H4 (cell line): ENCODE measurements at places on chromosomes 1 and 21.

- DNase-seq: no peak
Measured at GRCh38 chr1:3981261-3981660, 81.2 kb upstream of the C1orf174 start.

GRCh38 chr21:30306884-30307283 lies 13.2 kb downstream of the KRTAP26-1 start:
- no peak for DNase-seq

DNA sequence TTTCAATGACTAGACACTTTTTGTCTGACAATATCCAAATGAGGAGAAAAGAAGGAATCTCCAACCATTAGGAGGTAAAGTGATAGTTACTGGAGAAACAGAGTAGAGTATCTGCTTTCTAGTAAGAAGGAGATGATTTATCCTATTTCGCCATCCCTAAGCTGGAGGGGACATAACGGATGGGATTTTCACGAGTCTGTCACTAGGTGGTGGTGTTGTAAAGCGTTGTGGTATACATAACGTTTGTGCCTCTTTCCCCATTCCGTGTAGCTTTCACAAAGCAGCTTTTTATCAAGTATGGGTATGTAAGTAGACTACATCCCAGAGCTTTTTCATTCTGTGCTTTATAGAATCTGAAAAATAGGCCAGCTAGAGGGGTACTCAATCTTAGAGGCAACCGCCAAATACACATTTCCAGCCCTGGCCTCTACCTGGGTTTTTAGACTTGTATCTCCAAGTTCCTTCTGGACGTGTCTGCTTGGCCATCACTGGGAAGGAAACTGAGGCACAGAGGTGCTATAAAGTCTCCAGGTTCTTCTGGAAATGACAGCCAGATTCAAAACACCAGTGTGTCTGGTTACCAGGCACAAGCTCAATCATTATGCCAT lies 33.3 kb upstream of the FAM3B start:
- DNase-seq: peak; percentile 89

- DNase-seq: no peak
Measured at GRCh38 chr1:172845371-172845770, 186.5 kb downstream of the FASLG start.

DNA sequence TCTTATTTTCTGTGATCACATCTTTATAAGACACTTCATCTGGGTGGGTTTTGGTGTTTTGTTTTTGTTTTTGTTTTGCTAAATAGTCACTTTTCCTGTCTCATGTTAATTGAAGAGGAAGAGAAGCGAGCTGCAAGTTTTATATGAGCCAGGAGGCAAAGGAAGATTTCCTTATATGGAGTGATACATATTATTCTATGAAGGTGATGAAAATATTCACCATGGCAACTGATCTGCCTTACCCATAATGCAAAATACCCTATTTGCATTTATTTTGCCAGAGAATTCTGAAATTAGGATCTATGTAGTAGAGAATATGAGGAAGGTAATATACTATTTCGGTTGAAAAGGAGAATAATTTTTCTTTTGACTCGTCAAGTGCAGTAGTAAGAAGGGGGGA lies 13.9 kb downstream of the CXADR start:
- DNase-seq: no peak

GRCh38 chr21:40351006-40351405 lies 483.8 kb downstream of the PCP4 start:
- no peak for DNase-seq

DNA sequence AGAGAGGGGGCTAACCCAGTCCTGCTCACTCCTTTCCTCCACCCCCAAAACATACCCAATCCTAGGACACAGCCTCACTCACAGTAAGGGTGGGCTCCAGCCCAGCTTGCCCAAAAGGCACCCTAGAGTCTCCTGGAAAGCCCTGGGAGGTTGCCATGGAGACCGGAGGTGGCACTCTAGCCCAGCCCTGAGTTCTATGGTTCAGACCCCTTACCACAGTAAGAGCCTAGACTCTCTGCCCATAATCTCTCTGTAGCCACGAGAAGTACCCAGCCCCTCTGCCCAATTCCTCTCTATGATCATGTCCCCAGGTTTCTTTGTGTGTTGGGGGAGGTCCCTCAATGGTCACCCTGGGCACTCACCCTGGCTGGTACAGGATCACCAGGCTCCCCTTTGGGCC lies 14.4 kb downstream of the COL16A1 start:
- no peak for DNase-seq

DNA sequence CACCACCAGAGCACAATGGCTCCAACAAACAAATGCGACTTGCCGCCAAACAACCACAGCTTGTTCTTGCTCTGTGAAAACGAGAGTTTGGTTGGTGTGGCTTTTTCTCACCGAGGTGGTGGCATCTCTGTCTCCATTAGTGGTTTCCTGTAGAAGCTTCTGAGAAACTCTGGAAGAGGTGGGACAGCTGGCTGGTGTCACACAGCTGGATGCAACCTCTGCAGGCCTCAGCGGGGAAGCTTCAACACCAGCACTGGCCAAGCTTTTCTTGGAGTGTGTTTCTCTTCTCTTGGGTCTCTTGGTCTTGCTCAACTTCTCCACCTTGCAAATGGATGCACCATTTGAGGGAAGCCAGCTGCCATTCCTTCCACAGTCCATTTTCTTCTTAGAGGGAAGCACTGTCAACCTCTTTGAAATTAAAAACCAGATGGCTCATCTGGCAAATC lies 124.8 kb downstream of the KCNN3 start:
- DNase-seq: no peak

DNA sequence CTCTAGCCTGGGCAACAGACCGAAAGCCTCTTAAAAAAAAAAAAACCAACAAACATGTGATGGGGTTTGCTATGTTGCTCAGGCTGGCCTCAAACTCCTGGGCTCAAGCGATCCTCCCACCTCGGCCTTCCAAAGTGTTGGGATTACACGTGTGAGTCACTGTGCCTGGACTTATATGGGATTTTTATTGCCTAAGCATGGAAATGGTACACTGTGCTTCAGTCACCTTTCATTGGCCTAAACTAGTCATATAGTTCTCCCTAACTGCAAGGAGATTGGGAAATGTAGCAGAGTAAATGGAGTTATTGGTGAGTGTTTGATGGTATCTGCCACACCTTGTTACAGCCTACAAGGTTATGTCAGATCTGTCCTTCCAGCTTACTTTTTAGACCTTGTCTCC lies 17.2 kb upstream of the MEF2D start:
- no peak for DNase-seq

GRCh38 chr1:228082918-228083870 lies 686 bp downstream of the ARF1 start:
- DNase-seq: no peak

GRCh38 chr21:17050156-17050555 lies 462.7 kb upstream of the CXADR start:
- DNase-seq: no peak

GRCh38 chr1:210777914-210778313 lies 356.0 kb downstream of the KCNH1 start:
- no peak for DNase-seq

- no peak for DNase-seq
Measured at GRCh38 chr1:59733443-59734141, 81.2 kb upstream of the HOOK1 start.

DNA sequence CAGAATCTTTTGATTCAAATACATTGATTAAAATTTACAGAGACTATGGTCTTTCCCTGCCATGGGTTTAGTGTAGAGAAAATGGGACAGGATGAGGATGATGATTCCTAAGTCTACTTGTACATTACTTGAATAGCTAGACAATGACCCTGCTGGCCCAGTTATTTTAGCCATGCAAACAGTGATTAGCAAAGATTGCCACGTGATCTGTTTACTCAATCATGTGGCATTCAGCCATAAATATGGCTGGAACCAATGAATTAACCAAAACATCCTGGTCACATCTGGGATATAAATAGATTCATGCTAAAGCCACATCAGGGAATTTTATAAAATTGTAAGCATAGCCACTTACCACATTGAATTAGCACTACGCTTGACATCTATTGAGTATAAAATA lies 167.3 kb downstream of the PBX1 start:
- no peak for DNase-seq

DNA sequence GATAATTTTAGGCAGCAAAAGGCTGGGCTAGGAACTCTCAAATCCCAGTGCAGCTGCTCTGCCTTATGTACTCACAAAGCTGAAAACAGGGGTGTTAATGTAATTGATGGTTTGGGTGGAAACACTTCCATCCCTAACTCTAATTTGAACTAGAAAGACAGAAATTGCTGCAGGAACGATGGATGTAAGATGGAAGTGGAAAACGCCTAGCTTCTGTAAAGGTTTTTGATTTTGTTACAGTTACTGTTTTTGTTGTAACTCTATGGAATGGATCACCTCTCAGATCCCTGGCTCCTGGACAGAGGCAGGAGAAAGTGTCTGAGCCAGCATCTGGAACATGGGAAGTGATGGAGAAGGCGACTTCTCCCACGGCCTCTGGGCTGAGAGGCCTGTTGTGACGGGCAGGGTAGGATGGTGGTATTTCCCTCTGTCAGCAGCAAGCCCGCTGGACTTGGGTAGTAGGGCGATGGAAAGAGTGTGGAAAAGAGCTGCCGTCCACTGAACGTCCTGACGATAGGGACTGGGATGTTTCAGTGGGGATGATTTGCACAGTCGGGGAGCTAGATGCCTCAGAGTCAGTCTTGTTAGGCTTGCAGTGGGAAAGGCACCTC lies 1.6 kb downstream of the TRAF5 start:
- no peak for DNase-seq

GRCh38 chr1:212760126-212760823 lies 31.3 kb downstream of the NSL1 start:
- no peak for DNase-seq

GRCh38 chr1:228835911-228836310 lies 100.6 kb downstream of the RHOU start:
- DNase-seq: no peak

DNA sequence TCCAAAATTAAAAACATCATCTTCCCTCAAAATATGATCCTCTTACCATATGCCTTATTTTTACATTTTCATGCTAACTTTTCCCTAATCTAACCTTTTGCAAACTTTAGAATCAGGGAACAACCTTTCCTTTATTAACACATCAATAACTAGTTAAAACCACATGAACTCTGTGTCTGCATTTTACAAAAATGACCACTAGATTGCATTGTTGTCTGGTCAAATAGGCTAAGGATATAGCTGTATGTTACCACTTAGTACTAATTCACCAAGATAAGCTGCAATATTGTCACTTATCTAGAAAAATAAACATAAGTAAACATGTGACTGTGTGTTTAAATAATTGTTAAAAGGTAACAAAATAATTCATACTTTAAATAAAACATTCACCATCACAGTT lies 82.3 kb downstream of the DENND1B start:
- DNase-seq: peak; percentile 10

- peak; percentile 27 for DNase-seq
Measured at GRCh38 chr1:48817505-48818114, 40.9 kb upstream of the BEND5 start.

DNA sequence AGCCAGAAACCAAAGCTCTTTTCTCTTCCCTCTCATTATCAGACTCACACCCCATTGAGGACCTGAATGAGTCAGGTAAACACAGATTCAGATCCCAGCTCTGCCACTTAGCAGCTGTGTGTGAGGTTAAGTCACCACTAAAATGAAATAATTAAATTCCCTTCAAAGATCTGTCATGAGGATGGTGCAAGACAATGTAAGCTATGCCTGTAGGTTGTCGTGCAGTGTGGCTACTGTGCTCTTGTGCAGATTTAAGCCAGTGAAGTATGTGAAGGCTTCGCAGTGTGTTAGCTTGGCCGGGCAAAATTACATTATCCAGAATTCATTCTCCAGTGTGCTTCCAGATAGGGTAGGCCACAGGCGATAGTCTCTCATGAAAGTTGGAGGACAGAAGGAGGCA lies 13.6 kb downstream of the UBL4B start:
- DNase-seq: no peak

DNA sequence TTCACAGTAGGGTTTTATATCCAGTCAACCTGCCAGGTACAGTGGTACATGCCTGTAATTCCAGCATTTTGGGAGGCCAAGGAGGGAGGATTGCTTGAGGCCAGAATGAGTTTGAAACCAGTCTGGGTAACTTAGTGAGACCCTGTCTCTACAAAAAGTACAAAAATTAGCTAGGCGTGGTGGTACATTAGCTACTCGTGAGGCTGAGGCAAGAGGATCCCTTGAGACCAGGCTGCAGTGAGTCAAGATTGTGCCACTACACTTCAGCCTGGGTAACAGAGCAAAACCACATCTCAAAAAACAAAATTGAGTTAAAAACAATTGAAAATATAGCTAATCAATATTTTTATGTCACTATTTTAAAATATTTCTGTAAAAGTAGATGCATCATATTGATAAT lies 33.2 kb downstream of the DDI2 start:
- no peak for DNase-seq

DNA sequence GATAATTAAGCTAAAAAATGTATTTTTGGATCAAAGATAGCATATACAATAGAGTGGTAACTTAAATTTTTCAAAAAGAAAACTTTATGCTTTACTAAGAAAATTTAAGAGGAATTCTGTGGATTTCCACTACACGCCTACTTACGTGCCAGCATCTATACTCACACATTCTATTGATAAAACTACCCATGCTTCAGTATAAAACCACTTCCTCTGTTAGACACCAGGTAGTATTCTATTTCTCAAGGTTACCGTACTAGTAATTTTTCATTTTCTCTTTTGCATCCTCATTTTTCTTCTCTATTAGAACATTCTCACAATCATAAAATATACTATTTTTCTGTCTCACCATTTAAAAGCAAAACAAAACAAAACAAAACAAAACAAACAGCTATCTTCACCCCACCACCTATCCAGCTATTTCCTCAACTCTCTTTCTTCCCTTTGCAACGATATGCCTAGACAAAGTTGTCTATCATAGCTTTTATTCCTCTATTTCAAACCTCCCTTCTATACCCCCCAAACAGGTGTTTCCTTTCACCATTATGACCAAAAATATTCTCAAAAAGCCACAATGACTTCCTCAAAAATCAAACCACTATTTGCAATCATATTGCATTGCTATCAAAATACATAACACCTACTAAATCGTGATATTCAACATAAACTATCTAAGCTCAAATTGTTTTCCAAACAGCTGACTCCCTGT lies 1652.0 kb downstream of the MRPL39 start:
- DNase-seq: no peak

- DNase-seq: no peak
Measured at GRCh38 chr1:158830074-158830677, 975 bp upstream of the MNDA start.

DNA sequence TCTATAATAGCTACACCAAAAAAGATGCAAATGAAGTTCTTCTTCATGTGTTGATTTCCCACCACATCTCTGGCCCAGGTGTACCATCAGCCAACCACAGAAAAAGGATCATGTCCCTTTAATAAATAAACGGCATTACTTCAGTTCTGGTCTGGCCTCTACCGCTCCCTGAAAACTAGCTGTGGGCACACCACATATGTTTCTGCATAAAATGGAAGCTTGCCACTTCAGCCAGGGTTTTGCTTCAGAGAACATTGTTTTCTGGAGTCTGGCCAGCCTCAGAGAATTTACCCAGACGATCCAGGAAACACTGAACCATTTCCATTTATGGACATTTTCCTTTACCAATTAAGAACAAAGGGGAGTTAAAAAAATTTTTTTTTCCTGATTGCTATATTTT lies 5.8 kb upstream of the LAMC2 start:
- DNase-seq: peak; percentile 88

- DNase-seq: no peak
Measured at GRCh38 chr1:160136926-160137200, 14.5 kb upstream of the ATP1A4 start.
